Vagina (tissue), 2 donors: ENCODE measurements at places on chromosomes 13 and 19.

GRCh38 chr13:109725297-109725696 lies 61.1 kb downstream of the IRS2 start:
- DNase-seq = no peak

DNA sequence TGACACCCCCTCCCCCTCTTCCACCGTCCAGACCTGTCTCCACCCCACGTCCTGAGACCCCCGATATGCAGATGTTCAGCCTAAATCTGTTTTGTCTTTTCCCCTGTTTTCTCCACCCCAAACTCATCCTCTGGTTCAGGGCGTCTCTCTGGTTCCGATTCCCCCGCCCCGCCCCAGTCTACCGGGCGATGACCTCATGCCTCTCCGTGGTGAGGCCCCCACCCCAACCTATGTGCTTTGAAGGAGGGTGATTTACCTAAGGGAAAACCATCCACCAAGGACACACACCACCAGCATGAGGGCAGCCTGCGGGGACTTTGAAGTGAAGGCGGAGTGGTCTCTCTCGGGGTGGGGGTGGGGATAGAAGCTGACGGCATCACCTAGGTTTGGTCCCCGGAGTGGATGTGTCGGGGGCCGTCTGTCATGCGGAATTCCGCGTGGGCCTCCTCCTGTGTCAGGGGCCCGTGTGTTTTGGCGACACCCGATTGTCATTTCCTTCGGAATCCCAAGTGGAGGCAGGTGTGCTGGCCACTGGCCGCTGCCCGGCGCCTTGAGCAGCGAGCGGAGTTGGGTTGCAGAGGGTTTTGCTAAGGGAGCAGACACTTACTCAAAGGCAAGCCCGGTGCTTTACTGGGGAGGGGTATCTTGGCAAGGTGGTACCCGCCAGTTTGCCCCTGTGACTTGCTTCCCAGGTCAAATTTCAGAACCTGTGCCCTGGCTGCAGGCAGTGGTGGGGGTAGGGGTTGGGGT lies 1.4 kb downstream of the FZR1 start:
- no peak for DNase-seq

- DNase-seq = no peak
These were observed 11.5 kb downstream of the CIB3 start for GRCh38 chr19:16161840-16162239.

DNA sequence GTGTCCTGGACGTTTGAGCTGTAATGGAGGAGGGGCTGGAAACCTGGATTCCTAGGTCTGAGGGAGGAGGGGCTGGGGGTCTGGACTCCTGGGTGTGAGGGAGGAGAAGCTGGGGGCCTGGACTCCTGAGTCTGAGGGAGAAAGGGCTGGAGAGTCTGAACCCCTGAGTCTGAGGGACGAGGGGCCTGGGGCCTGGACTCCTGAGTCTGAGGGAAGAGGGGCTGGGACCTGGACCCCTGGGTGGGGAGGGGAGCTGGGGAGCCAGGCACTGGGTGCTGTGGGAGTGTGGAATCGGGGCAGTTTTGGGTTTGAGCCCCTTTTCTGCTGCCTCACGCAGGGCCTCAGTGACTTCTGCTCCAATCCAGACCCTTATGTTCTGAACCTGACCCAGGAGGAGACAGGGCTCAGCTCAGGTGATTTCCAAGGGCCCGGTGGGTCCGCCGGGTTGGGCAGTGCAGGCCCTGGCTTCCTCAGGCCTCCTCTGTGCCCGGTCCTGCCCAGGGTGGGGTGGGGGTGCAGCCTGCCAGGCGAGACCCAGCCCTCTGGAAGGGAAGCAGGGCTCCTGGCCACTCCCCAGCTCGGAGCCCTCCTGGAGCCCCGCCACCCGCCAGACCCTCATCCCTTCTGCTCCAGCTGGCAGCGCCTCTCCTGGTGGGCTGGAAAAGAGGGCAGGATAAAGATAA lies 14.4 kb downstream of the TTYH1 start:
- DNase-seq = no peak

GRCh38 chr19:12544401-12544876 lies 6.8 kb downstream of the ZNF564 start:
- no peak for DNase-seq

DNA sequence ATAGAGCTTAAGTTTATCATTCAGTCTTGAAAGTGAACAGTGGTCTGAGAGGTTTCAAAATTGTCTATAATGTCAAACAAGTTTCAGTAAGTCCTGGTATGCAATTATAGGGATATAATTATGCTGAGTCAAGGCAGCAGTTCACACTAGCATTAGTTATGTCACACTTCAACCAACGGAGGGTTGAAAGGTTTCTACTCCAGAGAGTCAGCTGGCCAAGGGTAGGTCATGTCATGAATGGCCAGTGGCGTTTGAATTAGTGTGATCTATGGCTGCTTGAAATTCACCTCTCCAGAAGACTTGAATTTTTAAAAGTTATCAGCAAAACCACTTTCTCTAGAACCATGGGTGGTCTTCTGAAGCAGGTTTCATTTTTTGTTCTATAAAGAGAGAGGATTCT lies 108.6 kb downstream of the TNFRSF19 start:
- no peak for DNase-seq

GRCh38 chr19:18502246-18502637 lies 19.6 kb downstream of the ELL start:
- no peak for DNase-seq

DNA sequence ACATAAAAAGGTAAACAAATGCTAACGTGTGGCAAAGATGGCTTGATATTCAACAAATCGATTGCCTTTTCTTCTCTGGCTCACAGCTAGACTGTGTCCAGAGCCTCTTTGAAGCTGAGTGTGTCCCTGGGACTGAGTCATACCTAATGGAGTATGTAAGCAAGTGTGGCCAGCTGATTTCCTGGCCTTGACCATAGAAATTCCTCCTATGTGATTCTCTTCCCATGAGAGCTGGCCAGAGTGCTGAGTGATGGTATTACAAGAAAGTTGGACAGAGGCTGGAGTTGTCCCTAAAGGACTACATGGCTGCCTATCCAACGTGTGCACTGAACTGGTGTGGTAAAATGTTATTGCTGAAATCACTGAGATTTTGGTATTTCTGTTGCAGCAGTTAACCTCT lies 320.1 kb upstream of the SLC10A2 start:
- no peak for DNase-seq

GRCh38 chr13:113458253-113459065 lies 5.2 kb upstream of the ADPRHL1 start:
- DNase-seq = no peak

- DNase-seq = no peak
These were observed 53.0 kb downstream of the ARHGEF7 start for GRCh38 chr13:111168107-111168506.

GRCh38 chr13:82432949-82433348 lies 1449.3 kb downstream of the SLITRK1 start:
- no peak for DNase-seq

GRCh38 chr19:39237200-39238184 lies 7.3 kb downstream of the IFNL3 start:
- no peak for DNase-seq

- no peak for DNase-seq
These were observed at the start of gene SLC7A9 for GRCh38 chr19:32869369-32869965. SLC7A9 (minus strand) TSS chr19:32869767; CDS start chr19:32868534, 1,233 bp downstream.

DNA sequence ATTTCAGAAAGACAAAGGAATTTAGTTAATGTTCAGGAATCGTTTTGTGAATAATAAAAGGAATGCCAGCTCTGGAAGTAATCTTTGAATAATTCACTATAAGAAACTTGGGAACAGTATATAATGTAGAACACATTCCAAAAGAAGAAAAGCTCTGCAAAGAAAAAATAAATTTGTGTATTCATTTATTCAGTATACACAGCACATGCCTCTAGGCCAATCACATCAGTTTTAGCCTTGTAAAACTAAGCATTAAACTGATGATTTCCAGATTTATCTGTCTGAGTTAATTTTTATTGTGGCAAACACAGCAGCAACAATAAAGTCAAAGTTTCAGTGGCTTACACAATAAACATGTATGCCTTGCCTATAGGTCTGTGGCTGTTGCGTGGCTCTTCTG lies 5.7 kb upstream of the RXFP2 start:
- DNase-seq = no peak
